NCI-H1105 (cell line): ENCODE measurements at places on chromosomes 7 and 10.

- no peak for DNase-seq
Measured at GRCh38 chr7:52261057-52261456, 774.4 kb upstream of the POM121L12 start.

GRCh38 chr7:34247468-34247867 lies 342.1 kb downstream of the BMPER start:
- DNase-seq, result no peak

GRCh38 chr7:46660402-46660980 lies 739.4 kb upstream of the IGFBP3 start:
- DNase-seq, result no peak

- no peak for DNase-seq
Measured at GRCh38 chr7:158818325-158819213, 10.7 kb downstream of the ESYT2 start.

GRCh38 chr7:82036146-82036886 lies 266.5 kb upstream of the HGF start:
- no peak for DNase-seq

DNA sequence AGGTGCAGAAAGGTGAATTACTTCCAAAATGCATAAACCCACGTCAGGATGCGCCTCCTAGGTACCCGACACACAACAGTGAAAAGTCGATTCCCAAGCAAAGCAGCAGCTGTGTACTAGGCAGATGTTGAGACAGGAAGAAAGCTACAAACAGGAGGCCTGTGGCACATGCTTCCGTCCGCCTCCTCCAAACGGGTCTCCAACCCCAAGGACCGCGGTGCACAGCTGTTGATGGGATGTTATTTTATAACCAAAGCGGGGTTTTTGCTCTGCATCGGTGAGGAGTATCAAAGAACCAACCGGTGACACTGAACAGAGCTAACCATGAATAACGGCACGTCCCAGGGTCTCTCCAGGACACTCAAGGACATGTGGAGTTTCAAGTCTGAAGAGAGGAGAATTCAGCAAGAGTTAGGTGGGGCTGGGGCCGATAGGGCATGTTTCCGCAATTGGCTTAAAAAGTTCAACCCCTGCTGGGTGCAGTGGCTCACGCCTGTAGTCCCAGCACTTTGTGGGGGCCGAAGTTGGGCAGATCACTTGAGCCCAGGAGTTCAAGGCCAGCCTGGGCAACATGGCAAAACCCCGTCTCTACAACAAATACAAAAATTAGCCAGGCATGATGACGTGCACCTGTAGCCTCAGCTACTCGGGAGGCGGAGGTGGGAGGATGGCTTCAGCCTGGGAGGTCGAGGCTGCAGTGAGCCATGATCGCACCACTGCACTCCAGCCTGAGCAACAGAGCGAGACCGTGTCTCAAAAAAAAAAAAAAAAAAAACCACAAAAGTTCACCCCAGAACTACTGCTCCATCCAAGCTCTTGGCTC lies 108.0 kb downstream of the SMURF1 start:
- DNase-seq, result no peak

GRCh38 chr7:142960955-142961512 lies 1.1 kb downstream of the KEL start:
- no peak for DNase-seq

DNA sequence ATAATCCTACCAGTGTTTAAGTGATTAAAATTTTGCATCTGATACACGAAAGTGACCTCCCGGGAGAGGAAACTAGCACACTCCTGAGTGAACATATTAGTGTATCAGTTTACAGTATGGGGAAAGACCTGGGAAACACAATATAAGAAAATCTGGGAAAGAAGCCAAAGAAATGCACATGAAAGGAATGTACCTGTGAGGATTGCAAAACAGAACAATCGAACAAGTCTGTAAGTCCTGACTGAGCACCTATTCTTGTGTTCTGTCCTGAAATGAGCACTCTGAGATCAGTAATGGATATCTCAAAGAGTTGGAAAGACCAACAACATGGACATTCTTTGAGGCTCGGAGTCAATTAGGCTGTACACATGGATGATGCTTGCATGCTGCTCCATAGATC lies 554.7 kb downstream of the SORCS3 start:
- no peak for DNase-seq

GRCh38 chr7:82335927-82336326 lies 107.7 kb downstream of the CACNA2D1 start:
- peak; percentile 96 for DNase-seq

DNA sequence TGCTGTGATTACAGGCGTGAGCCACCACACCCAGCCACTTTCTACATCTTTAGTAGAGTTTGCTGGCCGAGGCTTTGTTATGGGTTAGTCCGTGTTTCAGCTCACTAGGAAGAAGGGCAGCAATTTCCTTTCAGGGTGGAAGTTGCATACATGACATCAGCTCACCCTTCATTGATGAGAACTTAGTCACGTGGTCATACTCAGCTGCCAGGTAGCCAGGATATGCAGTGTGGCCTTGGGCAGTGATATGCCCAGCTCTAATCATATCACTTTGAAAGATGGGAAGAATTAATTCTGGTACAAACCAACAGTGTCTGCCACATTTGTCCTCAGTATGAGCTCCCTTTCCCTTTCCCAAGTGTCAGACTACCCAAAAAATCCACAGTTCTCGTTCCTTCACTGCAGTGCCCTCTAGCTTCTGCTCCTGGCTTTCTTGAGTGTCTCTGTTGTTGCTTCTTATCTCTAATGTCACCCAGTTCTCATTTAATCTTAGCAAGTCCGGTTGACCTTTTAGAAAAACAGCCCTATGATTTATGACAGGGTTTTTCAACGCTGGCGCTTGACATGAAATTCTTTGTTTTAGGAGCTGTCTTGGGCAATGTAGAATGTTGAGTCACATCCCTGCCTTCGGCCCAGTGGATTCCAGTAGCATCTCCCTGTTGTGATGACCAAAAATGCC lies 108.7 kb upstream of the ITGB1 start:
- no peak for DNase-seq

GRCh38 chr7:20233362-20233761 lies 16.2 kb upstream of the MACC1 start:
- DNase-seq, result no peak

DNA sequence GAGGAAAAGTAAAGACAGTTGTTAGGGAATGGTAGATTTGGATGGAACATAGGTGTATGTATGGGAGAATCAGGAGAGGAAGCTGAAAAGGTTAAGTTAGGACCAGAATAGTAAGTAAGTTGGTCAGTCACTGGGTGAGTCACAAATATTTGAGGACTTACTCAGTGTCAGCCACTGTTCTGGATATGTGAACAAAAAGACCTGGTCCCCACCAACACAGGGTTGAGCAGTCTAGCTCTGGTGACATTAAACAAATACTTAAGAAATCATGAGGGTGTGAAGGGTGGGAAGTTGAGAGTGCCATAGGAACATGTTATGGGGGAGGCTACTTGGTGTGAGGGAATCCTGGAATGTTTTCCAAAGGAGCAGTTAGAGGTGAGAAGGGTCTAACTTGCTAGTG lies 246.9 kb downstream of the PTEN start:
- DNase-seq, result no peak

- no peak for DNase-seq
Measured at GRCh38 chr7:136359333-136359903, 382.3 kb upstream of the MTPN start.

DNA sequence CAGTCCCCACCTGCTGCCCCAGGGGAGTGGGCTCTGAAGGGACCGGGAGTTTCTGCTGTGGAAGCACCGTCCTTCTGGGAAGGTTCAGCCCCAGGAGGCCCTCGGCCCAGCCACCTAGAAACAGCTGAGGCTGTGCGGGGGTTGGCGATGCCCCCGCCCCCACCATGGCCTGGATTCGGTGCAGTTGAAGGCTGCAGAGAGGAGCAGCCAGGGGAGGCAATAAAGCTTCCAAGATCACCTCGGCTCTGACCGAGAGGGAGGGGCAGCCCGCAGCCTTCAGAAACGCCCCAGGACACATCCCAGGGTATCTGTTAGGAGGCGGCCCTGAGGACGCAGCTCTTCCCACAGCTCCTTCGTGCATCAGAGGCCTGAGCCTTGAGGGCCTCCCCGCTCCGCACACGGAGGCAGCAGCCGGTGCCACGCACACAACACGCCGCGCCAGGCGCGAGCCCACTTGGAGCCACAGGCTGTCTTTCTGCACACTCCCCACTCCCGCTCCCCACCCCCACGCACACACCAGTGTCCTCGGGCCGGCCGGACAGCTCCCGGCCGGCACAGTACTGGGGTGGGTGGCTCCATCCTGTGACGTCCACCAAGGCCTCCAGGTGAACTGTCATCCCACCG lies 1.6 kb downstream of the KNDC1 start:
- no peak for DNase-seq

DNA sequence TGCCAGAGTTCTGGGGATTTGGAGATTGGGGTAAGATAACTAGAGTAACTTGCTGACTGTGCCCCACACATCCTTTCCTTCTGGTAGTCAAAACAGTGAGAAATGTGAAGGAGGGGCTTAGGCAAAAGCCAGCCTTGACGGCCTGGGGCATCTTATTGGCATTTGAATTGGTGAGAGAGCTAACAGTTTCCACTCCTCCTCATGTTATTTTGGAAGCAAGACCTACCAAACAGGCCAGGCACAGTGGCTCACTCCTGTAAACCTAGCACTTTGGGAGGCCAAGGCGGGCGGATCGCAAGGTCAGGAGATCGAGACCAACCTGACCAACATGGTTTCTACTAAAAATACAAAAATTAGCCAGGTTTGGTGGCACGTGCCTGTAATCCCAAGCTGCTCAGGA lies 596.6 kb downstream of the GRM8 start:
- no peak for DNase-seq

GRCh38 chr10:11237571-11237970 lies 219.9 kb downstream of the CELF2 start:
- DNase-seq, result no peak

DNA sequence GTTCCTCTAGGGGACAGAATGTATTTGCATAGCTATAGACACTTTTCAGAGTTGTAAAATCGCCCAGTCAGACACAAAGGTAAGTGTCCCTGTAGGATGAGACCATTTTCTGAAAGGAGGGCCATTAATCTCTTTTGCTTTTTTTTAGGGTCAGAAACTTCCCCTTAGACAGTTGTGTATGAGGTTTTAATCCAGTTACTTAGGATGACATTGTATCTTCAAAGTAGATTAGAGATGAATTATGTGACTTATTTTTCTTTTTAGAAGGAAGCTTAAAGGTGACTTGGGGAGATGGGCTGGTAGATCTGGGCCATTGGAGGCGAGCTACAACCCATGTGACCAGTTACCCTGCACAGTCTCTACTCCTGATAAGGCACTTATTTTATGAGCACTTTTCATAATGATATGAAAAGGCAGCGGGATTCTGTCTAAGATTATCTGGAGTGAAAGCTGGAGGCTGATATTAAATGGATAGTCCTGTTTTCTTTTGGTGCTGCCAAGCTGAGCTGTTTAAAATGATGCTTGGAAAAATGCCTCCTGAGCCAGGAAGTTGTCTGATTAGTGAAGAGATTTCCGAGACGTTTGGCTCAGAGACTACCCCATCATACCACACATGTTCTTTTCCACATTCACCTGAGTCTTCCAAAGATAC lies 264.3 kb downstream of the AUTS2 start:
- DNase-seq, result no peak
